Ovary (tissue), 10 donors: ENCODE measurements at places on chromosomes 12 and 14. TPM values are rescaled to one million over a fixed set of nuclear protein-coding genes. Genes with fewer than 3 reads are reported as not detected.

DNA sequence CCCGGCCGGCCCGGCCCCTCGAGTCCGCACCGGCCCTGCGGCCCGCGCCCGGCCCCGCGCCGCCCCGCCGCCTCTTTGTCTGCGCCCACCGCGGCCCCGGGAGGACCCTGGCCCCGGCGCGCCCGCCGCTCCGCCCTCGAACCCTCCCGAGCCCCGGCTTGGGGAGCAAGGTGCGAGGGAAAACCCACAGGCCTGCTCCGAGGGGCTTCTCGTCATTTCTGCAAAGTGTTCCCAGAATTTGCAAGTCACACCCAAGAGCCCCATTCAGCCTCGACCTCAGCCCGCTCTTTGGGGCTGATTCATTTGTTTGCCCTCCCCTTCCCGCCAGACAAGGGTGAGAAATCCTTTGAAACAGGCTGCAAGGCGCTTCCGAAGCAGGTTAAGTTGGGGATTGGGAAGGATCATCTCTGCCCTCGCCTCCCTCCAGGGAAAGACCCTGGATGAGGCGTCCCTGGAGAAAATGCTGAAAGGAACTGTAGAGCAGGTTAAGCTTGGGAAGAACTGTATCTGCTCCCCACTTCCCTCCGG is 325 bp upstream of the CLIP1 start:
- DNase-seq, result peak; percentile 62

DNA sequence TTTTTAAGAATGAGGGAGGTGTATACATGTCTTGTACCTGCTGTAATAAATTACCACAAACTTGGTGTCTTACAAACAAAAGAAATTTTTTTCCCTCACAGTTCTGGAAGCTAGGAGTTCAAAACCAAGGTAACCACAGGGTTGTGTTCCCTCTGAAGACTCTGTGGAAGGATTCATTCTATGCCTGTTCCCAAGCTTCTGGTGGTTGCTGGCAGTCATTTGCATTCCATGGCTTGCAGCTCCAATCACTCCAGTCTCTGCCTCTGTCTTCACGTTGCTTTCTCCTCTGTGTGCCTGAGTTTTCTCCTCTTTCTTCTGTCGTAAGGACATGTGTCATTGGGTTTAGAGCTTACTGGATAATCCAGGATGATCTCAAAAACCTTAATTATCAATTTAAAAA is 15.4 kb upstream of the ZNF641 start:
- no peak for DNase-seq

GRCh38 chr14:96094656-96095055 is 55.5 kb downstream of the C14orf132 start:
- no peak for DNase-seq

GRCh38 chr14:92987713-92988510 is 65.0 kb downstream of the CHGA start:
- peak; percentile 50 for DNase-seq

- DNase-seq, result no peak
Observed at GRCh38 chr12:66036317-66036716, 94.2 kb downstream of the LLPH start.

GRCh38 chr14:41605550-41606281 is 960 bp upstream of the LRFN5 start:
- DNase-seq, result no peak

Gene IL22
- not detected for total RNA-seq

DNA sequence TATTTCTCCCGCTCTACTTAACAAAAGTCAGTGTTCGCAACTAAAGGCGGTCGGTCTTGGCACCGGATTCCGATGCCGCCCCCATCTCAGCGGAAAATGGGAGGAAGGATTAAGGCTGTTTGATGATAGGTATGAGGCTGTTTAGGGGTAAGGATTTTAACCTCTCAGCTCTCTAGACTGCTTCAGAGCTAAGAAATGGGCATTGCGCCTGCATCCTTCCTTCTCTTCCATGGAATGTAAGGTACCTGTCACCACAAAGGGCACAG is 1.4 kb downstream of the COCH start:
- no peak for DNase-seq

DNA sequence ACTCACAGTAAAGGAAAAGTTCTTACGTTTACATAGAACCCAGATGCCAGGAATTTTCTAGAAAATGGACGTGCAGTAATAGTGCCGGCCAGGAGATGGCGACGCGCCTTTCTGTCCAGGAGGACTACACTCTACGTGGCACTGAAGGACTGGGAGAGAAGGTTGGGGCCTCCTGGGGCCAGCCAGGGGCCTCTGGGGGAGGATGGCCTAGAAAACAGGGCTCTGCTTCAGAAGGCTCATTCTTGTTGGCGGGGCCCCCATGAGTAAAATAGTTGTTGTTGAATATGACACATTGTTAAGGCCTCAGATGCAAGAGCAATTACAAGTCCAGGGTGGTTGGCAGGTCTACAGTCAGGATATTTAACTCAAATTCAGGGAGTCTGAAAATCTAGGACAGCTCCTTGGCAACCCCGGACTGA is 120.1 kb upstream of the MAX start:
- no peak for DNase-seq

DNA sequence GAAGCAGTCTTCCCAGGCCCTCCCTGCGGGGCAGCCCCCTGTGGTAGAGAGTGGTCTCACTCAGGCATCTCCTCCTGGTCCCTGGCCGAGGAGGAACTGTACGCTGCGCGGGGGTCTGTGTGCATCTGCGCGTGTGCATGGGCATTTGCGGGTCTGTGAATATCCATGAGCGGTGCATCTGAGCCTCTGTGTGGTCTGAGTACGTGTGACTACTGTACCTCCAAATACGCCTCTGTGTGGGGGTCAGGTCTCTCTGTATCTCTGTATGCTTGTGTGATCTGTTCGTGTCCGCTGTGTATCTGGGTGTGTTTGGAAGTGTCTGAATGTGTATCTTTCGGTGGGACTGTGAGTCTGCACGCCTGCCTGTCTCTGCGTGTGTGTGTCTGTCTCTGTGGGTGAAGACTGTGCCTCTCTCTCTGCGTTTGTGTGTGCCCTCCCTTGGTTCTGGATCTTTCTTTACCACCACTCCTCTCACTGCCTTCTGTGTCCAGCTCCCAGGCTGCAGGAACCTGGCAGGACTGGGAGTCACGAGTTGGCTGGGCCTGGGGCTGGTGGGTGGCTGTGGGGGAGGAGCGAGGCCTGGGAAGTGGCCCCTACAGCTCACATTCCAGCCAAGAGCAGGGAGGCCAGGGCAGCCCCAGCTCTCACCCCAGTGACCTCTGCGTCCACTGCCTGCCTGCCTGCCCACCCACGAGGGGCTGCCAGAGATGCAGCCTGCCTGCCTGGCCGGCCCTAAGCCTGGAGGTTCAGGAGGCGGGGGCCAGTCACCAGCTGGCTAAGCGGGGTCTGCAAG is 1.1 kb upstream of the PGF start:
- no peak for DNase-seq

GRCh38 chr12:104620837-104621531 is 164.2 kb downstream of the CHST11 start:
- DNase-seq, result no peak

DNA sequence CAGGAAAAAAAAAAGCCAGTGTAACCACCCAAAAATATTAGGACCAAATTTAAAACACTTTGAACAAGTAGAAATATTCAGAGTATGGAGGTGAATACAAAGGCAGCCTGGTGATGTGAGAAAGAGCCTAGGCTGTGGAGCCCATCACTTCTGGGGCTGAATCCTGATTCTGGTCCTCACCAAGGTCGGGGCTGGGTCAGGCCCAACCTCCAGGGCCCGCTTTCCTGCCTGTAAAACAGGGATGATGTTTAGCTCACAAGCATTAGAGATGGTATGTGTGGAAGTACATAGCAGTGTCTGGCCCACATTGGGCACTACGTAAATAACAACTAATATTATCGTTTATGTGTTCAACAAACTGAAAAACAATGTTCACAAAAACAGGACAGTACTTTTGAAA is 7.8 kb upstream of the CAMKK2 start:
- DNase-seq, result no peak

Gene BORCS5
- total RNA-seq, result 11.5 TPM

DNA sequence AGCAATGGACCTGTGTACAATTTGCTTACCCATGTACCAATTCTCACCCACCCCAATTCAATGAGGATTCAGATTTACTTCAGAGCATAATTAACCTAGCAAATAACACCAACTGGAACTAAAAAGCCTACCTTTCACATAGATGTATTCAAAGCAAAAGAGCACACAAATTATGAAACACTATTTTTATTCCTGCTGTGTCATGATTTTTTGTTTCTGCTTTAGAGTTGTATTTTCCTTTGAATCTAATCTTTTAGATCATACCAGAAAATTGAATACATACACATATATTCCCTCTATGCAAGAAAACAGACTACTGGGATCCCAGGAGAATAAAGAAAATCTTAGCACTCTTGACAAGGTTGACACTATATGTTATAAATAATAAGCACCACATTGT is 5.9 kb downstream of the KICS2 start:
- no peak for DNase-seq
